ENCODE measurements at places on chromosomes 13 and 19.
A peak's percentile ranks its signal among the peaks of the same experiment; 100 is the strongest.

DNA sequence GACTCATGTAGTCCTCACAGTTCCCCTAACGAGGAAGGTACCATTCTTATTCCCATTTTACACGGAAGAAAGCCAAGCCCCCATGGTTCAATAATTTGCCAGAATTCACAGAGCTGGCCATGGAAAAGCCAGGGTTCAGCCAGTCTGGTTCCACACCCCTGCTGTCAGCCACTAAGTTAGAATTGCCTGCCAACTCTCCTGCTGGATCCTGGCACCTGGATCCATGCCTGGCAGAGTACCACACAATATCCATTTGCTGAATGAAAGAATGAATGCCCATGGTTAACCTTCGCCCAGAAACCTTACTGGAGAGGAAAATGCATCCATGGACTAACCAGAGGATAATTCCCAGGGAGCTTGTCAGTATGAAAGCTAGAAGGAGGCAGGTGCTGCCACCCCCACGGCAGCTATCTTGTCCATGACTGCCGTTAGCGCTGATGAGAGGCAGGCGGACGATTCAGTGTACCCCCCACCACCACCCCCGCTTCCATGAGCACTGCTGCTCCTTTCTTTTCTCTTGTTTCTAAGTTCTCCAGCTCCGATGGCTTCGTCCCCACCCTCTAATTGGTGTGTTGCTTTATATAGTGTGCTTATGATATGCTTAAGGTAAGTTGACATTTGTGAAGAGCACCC is 114.5 kb downstream of the SLC7A1 start:
- peak overlapping the region; percentile 6 for H3K27ac ChIP-seq
- no peak for DNase-seq
- H3K36me3 ChIP-seq, result peaks cover 8% of the 10 kb centered on the region
- no peaks in the 10 kb centered on the region for H3K27me3 ChIP-seq
- H3K4me3 ChIP-seq, result no peak overlapping the region
- peaks cover 35% of the 10 kb centered on the region for H3K4me1 ChIP-seq

GRCh38 chr19:6023936-6024335 is 46.0 kb upstream of the RANBP3 start:
- no peak overlapping the region for H3K27ac ChIP-seq
- H3K27me3 ChIP-seq, result no peaks in the 10 kb centered on the region
- DNase-seq, result no peak
- H3K36me3 ChIP-seq, result peaks cover 18% of the 10 kb centered on the region

DNA sequence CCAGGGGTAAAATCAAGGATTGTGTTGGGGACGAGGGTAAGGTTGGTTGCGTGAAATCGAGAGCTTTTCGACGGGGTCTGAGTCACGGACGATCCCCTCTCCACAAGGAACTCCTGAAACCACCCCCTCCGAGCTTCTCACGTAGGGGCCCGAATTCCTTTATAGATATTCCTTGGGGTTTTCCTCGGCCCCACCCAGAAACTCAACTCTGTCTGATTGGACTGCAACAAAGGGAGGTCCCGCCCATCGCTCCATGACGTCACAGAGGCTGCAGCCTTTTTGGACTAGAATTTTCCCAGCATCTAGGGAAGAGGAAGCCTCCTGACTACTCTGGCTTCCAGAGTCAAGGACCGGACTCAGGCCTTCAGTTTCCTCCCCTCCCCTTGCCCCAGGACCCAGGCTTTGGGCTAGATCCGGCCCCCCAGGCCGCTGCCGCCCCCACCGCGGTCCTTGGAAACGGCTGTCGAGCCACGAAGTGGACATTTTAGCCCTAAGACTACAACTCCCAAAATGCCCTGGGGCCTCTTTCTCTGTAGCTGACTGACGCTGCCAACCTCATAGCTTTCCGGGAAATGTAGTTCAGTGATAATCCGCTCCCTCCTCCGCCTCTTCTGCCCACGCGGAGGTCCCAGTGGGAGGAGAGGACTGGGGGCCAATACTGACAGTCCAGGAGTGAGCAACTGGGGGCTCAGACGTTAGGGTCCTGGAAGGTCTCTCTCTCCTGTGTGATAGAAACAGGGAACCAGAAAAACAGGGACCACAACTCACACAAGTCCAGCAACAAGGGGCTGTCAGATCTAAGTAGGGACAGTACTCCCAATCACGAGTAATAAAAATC is at the start of gene IZUMO1:
TSS of gene IZUMO1 (minus strand) at position 172 of the 838 bp plus-strand sequence. CDS start 1,050 bp downstream, outside the sequence.
- peaks cover 28% of the 10 kb centered on the region for H3K4me1 ChIP-seq
- peaks cover 8% of the 10 kb centered on the region for H3K36me3 ChIP-seq
- peaks cover 27% of the 10 kb centered on the region for H3K27me3 ChIP-seq
- peak within 1 kb of the TSS; percentile 61 for H3K4me3 ChIP-seq

- H3K4me3 ChIP-seq, result no peak overlapping the region
- peaks cover 90% of the 10 kb centered on the region for H3K27me3 ChIP-seq
- no peaks in the 10 kb centered on the region for H3K36me3 ChIP-seq
- no peak for DNase-seq
These were observed 80.0 kb upstream of the TM9SF2 start for GRCh38 chr13:99421271-99421670.

DNA sequence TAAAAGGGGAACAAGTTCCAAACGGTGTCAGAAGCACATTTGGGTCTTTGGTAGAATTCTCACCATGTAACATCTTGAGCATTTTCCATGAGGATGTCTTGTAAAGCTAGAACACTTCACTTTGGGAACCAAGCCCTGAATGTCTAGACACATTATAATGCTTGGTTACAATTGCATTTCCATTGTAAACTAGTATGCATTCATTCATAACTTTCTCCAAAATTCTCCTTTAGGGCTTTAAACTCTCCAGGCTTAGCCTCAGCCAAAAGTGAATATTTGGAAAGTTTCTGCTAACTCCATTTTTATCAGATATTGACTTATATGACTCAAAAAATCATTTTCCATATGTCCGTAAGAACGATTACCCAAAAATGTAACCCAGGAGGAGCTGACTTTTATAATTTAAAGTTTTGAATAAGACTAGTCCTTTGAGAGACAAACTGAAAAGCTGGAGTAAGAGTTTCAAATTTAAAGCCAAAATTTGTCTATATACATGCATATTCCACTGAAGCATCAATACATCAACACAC is 1170.4 kb downstream of the EFNB2 start:
- no peaks in the 10 kb centered on the region for H3K27me3 ChIP-seq
- no peak overlapping the region for H3K27ac ChIP-seq
- no peaks in the 10 kb centered on the region for H3K4me1 ChIP-seq
- H3K36me3 ChIP-seq, result no peaks in the 10 kb centered on the region

- H3K27me3 ChIP-seq, result no peaks in the 10 kb centered on the region
- no peak for DNase-seq
- peaks cover 71% of the 10 kb centered on the region for H3K4me1 ChIP-seq
These were observed 59.2 kb downstream of the STK24 start for GRCh38 chr13:98517576-98518310.

DNA sequence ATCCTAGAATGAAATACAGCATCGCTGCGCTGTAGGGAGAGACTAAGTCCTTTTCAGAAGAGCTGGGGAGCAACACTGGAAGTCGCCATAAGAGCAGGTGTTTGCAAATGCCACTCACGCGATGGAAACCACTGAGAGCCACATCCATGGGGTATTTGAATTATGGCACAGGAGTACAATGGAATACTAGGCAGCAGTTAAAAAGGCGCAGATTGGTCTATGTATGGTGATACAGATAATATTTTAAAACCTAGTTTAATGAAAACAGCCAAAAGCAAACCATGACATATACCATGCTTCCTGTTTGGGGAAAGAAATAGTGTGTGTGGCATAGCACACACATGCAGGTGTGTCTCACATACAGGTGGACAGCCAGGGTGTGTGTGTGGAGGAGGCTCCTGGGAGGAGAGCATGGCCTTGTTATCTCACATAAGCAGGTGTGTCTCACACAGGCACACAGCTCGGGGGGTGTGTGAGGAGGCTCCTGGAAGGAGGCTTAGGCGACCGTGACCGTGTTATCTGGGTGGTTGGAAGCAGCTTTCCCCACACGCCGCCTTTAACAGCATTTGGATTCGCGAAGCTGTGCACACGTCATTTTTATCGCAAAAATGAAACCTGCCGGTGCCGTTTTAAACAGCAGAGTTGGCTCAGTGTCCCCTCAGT is 33.6 kb downstream of the ADPRHL1 start:
- no peak for DNase-seq
- H3K4me1 ChIP-seq, result peaks cover 7% of the 10 kb centered on the region
- no peak overlapping the region for H3K4me3 ChIP-seq
- no peak overlapping the region for H3K27ac ChIP-seq

- H3K27me3 ChIP-seq, result peaks cover 42% of the 10 kb centered on the region
- H3K36me3 ChIP-seq, result no peaks in the 10 kb centered on the region
- no peak for DNase-seq
- peaks cover 24% of the 10 kb centered on the region for H3K4me1 ChIP-seq
These were observed 4.9 kb downstream of the PCDH20 start for GRCh38 chr13:61410669-61411297.

GRCh38 chr13:90185734-90186133 is 1161.8 kb upstream of the MIR17HG start:
- H3K36me3 ChIP-seq, result no peaks in the 10 kb centered on the region
- H3K27me3 ChIP-seq, result no peaks in the 10 kb centered on the region
- H3K27ac ChIP-seq, result no peak overlapping the region
- no peak overlapping the region for H3K4me3 ChIP-seq
- H3K4me1 ChIP-seq, result peaks cover 5% of the 10 kb centered on the region
- DNase-seq, result no peak
